ENCODE measurements at places on chromosomes 6 and 20.

DNA sequence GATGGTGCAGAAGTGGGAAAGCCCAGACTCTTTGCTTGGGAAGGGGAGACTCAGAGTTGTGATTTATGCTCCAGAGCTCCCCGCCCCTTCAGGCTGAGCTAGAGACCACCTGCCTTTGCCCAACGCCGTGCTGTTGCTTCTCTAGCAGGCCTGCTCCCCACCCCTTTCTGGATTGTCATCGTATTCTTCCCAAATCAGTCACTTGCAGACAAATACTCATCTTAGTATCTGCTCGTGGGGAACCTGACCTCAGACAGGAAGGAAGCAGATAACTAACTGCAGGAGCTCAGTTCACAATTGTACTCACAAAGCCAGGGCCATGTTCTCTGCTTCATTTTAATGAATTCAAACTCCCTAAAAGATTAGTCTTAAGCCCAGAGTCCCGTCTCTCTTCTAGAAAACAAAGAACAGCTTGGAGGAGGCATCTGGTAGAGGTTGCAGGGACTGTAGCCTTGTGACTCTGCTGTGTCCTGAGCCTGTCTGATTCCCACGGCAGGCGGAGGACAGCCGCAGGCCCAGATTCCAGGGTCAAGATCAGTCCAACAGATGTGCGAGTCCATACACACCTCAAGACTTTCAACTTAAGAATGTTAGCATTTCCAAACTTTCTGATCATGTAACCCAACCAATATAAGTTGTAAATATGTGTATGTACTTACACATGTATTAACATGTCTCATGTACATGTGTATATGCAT, 57.2 kb upstream of the GGTLC1 start:
- DNase-seq: no peak

GRCh38 chr6:127951172-127951917, 50.5 kb upstream of the THEMIS start:
- no peak for DNase-seq

DNA sequence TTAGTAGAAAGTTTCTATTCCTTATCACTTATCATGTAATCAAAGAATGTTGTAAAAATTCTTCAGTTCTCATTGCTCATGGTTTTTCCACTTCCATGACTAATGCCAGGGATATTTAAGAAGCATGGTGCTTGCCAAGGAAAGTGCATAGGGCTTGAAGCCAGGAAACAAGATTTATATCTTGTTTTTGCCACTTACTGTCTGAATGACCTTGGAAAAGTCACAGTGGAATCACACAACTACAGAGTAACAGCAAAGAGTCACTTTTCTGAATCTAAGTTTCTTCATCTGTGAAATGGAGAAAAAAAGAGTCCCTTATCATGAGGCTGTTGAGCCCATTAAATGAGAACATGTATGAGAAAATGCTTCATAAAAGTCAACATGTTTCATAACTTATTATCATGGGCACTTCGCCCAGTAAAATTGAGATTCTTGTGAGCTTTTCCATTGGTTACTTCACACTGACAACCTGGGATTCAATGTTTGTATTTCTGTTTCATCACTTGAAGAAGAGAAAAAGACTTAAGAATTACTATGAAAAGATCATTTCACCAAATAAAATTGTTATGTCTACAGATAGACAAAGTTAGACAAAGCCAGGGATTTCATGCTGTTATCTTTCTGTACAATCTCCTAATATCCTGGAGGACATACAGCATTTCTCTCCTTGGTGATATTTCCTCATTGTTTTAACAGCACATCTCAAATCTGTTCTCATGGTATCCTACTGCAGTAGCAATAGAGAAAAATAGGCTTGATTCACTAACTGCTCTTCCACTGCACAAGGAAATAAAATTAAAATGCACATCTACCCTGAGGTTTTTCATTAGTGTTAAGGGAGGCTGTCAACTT, 7.6 kb upstream of the BMP5 start:
- DNase-seq: no peak

- no peak for DNase-seq
Measured at GRCh38 chr6:112717856-112718255, 370.7 kb downstream of the RFPL4B start.

DNA sequence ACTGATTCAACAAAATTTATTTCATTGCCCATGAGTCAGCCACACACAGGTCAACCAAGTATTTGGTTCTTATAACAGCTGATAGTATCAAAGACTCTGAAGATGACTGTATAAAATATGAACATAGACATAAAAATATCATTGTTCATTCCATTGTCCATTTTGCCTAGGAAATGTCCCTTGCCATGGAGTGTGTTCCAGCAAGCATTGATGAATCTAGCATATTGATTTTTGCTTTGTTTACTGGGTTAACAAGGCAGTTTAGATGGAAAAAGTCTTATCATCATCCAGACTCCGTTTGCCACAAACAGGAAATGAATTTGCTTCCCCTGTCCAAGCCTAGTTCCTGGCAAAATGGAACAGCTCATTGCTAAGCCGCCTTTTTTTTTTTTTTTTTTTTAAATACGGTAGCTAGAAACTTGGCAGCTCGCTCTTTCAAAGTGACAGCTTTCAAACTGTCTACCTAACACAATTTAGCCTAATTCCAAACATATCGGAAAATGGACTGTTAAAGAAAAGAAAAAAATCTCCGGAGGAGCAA, 7.5 kb downstream of the F13A1 start:
- no peak for DNase-seq

DNA sequence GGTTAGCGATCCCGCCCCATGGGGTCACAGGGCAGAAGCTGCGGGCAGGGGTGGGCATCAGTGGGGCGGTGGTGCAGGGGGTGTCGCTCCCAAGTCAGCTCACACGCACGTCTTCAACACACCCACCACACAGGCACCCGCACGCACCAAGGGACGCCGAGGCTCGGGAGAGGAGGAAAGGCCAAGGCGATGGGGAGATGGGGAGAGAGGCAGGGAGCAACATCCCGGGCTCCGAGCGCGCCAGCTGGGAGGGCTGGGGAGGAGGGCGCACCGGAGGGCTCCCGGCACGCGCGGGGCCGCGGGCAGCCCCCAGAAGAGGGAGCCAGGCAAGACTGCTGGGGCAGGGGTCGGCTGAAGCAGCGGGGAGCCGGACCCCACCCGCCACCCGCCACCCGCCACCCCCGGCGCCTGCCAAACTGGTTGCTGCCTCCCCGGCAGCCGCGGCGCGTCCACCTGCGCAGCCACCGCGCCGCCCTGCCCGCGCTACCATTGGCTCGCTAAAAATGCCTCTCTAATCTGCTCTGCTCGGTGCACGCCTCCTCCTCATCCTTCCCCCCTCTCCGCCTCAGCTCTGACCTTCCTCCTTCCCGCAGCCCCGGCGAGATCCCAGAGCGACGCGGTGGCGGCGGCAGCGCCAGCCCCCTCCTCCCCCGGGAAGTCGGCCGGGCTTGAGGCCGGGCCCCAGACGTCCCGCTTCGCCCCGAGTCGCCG, at the start of gene PACSIN1:
PACSIN1 (plus strand) TSS at position 546 of the 711 bp plus-strand sequence. CDS start 60,230 bp downstream, outside the sequence.
- DNase-seq: no peak

DNA sequence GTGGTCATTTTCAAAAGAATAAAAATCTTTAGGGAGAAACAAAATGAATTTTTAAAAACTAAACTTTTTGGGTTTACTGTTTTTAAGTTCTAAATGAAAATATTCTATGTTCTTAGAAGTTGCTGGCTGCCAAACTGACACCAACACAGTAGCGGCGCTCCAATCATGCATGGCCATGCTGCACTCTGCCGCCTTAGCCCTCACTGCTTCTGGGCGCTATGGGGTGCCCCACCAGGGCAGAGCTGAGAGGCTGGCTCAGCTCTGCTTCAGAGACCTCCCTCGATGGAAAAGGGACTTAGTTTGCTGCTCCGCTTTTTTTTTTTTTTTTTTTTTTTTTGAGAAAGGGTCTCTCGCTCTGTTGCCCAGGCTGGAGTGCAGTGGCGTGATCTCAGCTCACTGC, 20.9 kb downstream of the EZR start:
- no peak for DNase-seq

All from activated effector memory CD4-positive, alpha-beta T cell treated with anti-CD3 and anti-CD28 coated beads, Interleukin-2, amount 50 U/mL, for 16 hours (primary cell).